Left colon (tissue), 2 donors: ENCODE measurements at places on chromosomes 16 and 17.

DNA sequence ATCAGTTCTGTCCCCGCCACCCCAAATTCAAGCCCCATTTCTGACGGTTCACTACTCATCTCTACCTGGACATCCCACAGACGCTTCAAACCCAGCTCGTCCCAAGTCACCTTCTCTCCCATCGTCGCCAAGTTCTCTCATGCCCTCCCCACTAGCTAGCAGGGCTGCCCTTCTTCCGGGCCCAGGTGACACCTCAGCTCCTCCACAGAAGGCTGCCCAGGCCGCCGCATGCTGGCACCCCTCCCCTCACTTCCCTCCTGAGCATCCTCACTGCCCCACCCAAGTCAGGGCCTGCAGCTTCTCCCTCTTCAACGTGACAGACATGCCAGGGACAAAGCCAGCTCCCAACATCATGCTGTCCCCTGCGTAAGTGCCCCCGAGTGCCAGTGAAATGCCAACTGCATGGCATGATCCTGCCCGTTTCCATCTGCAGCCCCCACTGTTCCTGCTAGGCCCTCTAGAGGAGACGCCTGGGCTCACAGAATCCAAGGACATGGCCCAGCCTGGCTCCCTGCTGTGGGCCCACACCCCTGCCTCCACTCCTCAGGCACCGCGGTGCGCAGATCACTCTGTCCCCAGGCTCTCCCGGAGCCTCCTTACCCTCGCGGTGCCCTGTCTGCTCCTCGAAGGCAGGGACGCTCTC lies 5.9 kb downstream of the CYB561 start:
- DNase-seq = no peak

- DNase-seq = no peak
Measured at GRCh38 chr16:11310997-11311561, 29.9 kb upstream of the PRM1 start.

GRCh38 chr17:44552361-44552760 lies 4.9 kb upstream of the FZD2 start:
- no peak for DNase-seq

DNA sequence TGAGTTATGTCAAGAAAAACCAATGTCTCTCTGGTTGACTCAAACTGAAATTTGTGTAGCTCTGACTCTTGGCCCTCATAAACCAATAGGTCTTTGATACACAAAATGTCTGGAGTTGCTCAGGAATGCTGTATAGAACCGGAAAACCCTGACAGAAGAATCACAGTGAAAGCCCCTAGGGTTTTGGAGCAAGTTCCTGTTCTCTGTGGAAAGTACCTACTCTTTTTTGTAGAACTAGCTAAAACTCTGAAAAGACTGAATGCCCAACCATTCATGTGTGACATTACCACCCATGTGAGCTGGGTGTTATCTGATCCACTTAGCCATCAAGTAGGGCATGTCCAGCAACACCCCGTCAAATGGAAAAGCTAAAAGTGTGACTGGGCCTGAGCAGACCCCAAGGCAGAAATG lies 28.8 kb downstream of the CCL4 start:
- no peak for DNase-seq

GRCh38 chr17:74919440-74920305 lies 3.4 kb downstream of the USH1G start:
- no peak for DNase-seq

DNA sequence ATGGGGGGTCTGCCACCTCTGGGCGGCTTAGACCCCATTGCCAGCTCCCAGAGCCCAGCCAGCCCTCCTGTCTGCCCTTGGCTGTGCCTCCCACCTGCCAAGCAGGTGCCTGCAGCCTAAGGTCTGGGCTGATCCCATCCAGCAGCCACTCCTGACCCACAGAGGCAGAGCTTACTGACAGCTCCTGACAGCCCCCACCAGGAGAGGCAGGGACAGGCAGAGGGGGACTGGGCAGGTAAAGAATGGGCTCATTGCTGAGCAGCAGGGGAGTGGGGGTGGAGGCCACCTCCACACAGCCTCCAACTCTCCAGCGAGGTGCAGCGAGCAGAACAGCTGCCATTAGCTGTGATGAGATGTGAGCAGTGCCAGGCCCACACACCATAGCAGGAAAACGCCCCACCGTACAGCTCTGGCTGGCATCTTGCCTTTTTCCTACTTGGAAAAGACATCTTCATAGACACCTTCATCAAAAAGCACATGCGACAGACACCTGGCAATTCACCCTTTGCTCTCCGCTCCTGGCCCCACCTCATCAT lies 164.4 kb downstream of the C16orf78 start:
- DNase-seq = no peak

DNA sequence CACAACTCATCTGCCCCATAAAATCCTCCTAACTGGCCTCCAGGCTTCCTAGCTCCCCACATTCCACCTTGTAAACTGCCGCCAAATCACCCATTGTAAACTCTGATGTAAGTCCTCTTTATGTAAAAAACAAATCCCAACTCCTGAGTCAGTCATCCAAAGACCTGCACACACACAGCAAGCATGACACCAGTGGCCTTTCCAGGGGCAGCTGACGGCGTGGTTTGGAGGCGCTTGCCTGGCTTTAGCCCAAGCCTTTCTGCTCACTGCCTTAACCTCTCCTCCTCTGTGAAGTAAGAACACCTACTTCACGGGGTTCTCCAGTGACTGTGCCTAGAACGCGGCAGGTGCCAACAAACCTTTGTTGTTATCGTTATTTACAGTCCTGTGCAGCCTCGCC lies 14.0 kb downstream of the UBE2O start:
- DNase-seq = no peak

DNA sequence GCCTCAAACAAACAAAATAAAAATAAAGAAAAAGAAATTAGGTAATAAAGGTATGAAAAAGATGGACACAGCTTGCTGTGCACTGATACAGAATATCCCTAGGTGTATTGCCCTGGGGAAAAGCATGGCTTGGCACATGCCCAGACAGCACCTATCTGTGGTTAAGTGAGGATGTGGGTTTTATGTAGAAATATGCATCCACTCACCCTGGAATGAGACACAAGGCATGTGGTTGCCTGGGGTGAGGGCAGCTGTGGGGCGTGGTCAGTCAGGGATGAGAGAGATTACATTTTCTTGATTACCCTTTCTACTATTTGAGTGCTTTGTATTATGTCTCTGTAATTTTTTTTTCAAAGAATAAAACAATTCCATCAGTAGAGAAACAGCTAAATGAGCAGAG lies 6.9 kb downstream of the PLLP start:
- DNase-seq = peak; percentile 45

GRCh38 chr16:86403085-86403484 lies 107.2 kb upstream of the FOXF1 start:
- DNase-seq = no peak

DNA sequence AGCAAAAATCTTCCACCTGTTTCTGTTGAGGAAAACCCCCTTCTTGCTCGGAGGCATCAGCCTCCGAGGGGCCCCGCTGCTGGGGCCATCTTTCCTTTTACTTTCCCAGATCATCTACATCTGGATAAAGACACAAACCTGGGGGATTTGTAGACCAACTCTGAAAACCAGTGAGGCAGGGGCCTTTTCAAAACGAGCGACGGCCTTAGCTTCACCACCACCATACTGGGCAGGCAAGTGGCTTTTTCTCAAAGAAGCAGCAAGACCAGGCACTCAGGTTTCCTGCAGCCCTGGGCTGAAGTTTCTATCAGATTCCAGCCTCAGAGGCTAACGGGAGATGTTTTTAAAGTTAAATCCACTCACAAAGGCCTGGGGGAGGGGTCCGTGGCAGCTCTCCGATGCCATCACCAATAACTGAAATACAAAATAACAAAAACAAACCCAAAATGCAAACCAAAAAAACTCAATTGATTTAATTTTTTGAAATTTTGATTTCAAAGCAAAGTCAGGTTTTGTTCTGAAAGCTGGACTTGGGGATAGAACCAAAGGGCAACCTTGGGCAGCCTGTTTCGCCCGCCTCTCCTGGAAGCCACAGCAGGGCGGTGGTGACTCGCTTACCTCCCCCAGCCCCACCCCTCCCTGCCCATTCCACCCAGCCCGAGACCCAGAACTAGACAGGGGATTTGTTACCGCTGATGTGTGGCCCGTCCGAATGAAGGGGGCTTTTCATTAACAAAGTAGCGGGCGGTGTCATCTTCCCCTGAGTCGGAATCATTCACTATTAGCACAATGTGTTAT lies 55.8 kb downstream of the SALL1 start:
- DNase-seq = no peak

- no peak for DNase-seq
Measured at GRCh38 chr16:26015776-26016175, 324.0 kb downstream of the HS3ST4 start.

DNA sequence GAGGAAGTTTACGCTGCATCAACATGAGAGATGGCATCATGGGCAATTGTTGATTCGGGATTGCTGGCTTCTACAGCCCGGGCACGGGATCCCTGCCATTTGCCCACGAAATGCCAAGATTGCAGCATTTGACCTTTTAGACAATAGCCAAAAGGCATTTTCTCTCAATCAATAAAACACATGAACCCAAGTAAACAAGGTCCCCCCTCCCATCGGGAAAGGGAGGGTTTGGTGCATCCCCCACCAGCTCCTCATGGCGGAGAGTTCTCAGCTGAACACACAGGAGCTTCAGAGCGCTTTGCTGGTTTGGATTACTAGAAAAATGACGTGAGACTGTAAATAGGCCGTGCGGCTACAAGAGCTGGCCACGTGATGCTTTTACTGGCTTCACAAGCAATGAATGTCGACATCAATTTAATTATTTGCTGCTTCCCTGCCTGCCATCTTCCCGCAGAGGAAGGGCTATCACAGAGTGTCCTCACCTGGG lies 147.6 kb downstream of the C16orf95 start:
- DNase-seq = no peak

- no peak for DNase-seq
Measured at GRCh38 chr16:85912211-85912974, 13.4 kb downstream of the IRF8 start.

DNA sequence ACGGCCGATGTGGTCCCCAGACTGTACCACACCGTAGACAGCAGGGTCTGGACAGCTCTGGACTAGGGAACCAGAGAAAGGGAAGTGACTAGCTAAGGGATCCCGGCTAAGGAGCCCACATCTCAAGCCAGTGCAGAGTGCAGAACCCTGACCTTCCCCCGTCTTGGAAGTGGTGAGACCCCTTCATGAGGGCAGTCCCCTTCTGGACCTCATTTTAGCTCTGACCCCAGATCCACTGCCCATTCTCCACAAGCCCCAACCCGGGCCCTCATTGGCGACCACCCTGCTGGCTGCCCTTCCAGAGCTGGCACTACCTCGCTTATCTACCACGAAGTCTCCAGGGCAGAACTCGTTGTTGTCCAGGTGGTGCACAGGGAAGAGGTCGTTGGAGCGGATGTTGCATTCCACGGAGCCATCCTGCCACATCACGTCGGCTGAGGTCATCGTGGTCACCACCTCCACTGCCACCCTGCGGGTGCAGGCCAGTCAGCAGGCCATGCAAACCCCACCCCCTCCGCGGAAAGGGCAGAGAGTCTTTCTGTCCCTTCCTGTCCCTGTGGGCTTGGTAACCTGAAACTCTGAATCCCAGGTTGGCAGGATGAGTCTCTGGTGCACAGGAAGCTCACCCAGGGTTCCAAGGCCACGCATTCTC lies 14.2 kb downstream of the SPHK1 start:
- DNase-seq = no peak

DNA sequence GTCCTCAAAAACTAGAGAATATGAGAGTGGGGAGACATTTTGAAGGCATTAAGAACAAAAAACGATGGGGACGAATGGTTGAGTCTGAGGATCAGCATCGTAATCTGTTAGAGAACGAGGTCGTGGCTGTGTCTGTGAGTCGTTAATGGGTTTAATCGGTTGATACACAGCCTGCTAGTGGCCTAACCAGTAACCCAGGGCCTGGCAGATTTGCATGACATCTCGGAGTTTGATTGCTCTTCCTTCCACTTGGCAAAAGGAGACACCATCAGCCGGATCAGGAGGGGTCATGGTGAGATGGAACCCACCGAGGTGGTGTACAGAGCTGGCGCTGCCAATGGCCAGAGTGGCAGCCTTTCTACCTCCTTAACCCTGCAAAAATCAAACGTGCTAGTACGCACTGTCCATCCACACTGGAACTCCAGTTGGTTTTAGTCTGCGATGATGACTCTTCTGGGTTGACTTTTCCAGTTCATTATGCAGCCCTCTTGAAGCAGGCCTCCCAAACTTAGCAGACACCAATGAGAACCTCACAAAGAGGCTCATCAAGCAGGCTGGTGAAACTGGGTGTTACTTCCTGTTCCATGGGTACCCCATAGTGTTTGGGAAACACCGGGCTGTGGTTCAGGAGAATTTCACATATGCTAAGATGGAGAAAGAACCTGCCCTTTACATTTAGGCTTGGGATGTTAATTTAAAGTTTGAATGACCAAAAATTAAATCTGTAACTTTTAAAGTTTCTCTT lies 4.1 kb downstream of the HS3ST3B1 start:
- no peak for DNase-seq

GRCh38 chr17:78798695-78799559 lies 16.9 kb upstream of the CYTH1 start:
- no peak for DNase-seq

DNA sequence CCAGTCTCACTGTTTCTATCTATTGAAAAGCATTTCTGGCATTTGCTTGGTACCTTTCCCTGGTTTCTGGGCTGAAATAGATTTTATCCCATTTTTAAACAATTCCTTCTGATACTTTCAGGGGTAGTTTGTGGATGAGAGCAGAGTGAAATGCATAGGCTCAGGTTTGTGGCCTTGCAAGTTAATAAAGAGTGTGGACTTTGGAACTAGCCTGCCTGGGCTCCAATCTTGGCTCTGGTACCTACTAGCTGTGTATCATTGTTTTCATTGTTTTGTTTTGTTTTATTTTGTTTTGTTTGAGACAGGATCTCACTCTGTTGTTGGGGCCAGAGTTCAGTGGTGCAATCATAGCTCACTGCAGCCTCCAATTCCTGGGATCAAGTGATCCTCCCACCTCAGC lies 175.5 kb downstream of the PRKCB start:
- DNase-seq = no peak

DNA sequence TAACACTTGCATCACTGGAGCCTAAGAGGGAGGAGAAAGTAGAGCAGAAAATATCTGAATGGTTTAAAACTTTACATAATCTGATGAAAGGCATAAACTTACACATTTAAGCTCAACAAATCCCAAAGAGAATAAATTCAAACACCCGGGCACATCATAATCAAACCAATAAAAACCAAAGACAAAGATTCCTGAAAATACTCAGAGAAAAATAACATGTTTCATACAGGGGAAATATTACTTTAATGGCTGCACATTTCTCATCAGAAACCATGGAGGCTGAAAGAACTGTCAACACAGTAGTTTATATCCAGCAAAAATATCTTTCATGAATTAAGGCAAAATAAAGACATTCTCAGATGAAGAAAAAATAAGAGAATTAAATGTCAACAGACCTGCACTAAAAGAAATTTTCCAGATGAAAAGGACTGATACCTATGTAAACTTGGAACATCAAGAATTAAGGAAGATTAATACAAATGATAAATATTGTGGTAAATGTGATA lies 34.2 kb downstream of the C16orf87 start:
- no peak for DNase-seq

DNA sequence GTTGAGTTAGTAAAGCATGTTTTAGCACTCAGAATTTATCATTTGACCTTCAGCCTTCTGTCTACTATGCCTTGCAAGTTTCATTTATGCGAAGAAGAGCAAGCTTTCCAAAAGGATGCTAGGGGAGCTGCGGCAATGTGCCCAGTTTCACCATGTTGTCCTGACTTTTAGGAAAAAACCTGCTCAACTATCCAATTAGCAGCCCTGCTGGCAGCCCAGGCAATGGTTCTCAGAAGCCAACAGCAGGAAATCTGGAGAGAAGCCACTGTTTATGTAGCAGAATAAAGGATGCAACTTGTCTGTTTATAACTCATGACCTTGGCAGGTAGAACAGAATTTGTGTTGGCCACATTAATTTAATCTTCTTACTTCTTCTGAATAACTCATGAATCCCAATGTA lies 230.8 kb downstream of the ABCC12 start:
- DNase-seq = no peak
